ENCODE measurements at places on chromosomes 11 and 22.

- DNase-seq: no peak
Observed at GRCh38 chr11:34223021-34223813, 117.8 kb downstream of the NAT10 start.

- no peak for DNase-seq
Observed at GRCh38 chr11:69138265-69138664, 17.5 kb upstream of the SMIM38 start.

- no peak for DNase-seq
Observed at GRCh38 chr11:22634897-22635629, 9.4 kb upstream of the FANCF start.

DNA sequence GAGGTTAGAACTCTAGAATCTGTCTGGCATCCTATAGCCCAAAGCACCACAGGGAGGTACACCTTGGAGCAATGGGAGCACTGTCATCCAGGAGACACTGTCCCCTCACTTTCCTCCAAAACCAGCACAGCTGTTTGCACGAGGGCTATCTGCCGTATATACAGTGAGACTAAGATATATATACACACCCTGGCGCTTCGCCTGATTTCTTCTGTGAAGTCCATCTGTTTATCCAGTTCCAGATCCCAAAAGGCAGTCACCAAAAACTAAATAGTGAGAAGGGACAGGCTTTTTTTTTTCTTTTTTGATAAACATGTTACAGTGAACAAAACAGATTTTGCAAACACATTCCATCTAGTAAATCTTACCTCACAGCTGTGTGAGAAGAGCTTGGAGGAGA, 68.5 kb downstream of the ARFGAP2 start:
- DNase-seq: no peak

GRCh38 chr11:63961608-63962412, 12.6 kb upstream of the COX8A start:
- DNase-seq: no peak

DNA sequence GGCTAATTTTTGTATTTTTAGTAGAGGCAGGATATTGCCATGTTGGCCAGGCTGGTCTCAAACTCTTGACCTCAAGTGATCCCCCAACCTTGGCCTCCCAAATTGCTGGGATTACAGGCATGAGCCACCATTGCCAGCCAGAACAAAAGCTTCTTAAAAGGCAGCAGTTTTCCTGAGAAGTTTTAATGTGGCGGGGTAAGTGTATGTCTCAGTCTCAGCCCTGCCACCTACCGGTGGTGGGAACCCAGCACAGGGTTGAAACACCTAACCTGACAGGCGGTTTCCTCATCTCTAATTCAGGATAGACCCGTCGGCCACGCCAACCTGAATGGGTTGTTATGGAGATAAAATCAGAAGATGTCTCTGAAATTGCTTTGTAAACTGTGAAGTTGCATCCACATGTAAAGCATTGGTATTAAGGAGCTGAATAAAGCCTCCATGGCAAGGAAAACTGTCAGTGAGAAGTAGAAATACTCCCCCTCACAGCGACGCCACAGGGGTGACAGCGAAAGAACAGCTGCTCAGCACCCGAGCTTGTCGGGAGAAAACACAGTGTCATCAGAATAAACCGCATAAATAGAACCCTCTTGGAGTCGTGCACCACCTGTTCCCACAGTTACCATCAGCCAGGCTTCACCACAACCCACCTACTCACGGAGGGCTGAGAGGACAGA, 165.9 kb upstream of the NCAM1 start:
- DNase-seq: no peak

GRCh38 chr22:24005201-24005600, at the start of gene GSTT4:
Gene GSTT4 (minus strand): TSS chr22:24005453. CDS start chr22:24005356, 97 bp downstream.
- no peak for DNase-seq

GRCh38 chr11:32527261-32528175, 56.1 kb upstream of the EIF3M start:
- no peak for DNase-seq

DNA sequence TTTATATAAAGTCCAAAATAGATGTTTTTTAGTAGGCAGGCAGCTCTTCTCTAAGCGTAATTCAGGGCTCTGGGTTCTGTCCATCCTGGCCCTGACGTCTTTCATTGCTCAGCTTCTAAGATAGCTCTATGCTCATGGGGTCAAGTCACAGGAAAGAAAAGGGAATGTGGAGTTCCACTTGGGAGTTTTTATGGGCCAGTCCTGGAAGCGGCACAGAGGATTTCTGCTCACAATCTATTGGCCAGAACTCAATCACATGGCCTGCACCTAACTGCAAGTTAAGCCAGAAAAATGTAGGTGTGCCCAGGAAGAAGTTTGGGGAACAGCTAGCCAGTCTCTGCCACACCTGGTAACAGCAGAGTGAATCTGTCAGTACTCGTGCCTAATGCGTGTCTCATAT, 7.4 kb upstream of the ZBTB16 start:
- no peak for DNase-seq

GRCh38 chr11:64918017-64918416, 1.0 kb upstream of the ATG2A start:
- no peak for DNase-seq

DNA sequence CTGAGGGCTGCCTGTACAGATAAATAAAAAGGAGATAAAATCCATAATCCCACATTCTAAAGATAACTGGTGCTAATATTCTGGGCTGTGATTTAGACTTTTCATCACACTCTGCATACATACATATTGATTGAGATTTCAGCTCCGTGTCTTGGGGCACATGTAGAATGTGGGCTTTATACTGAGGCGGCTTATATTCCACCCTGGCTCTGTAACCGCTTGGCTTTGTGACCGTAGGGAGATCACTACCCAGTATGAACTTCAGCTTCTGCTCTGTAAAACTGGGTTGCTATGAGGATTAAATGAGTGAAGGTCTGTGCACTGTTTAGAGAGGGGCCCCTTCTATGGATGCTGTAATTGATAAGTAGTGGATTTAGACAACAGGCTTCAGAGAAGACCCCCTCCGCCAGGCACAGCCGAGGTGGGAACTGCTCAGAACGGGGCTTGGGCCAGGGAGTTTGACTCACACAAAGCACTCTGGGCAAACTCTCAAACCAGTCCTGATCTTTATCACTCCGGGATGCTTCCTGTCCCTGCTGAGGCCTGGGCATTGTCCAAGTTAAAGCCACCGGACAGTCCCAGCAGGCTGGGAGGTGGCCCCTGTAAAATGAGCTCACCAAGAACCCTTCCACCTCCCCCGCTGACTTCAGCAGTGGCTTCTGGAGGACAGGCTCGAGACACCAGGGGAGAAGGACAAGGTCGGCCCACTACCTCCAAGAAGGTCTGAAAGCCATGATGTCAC, 17.2 kb downstream of the KIAA1671 start:
- no peak for DNase-seq

GRCh38 chr22:30277547-30278344, 11.1 kb upstream of the OSM start:
- DNase-seq: no peak

GRCh38 chr11:28981381-28981780, 873.2 kb downstream of the METTL15 start:
- no peak for DNase-seq

DNA sequence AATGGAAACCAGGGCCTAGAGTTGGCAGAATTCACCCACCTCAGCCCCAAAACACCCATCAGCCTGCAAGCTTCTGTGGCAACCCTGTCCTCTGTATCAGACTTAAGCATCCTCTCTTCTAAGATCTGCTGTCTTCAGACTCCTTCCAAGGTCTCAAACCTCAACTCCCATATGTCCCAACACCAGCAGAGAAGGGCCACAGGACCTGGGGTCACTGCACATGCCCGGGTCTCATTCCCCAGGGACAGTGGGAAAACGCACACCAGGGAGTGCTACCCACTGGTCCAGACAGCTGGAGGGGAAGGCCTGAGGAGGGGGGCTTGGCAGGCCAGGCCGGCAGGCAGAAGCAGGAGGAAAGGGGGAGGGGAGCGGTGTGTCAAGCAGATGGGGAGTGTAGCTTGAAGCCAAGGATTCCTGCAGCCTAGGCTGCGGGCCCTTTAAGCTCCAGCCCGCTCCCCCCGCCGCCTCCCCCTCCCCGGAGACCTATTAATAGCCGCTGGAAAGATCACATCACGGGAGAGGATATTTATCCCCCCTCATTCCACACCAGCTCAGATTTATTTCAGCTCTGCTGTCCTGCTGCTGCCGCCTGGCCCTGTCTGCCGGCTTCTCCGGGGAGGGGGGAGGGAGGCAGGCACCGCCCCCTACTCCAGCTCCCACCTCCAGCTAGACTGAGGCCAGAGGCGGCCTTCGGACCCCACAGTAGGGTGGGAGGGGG, 16.7 kb downstream of the BCL9L start:
- DNase-seq: no peak

GRCh38 chr11:10456519-10456918, 1.5 kb downstream of the AMPD3 start:
- DNase-seq: no peak

DNA sequence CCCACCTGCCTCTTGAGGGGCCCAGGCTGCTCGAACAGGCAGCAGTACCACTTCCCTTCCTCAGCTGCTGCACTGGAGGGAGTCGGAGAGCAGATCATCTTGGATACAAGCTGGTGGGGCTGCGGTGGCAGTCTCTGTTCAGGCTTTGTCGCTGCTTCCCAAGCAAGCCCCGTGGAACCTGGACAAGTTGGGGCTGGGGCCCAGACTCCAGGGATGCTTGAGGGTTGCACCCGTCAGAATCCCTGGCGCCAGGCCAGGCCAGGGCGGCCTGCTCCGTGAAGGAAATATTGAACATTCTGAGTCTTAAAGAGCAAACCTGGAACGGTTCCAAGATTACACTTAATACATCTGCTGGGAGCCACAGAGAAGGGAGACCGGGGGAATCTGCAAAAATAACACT, 310.1 kb upstream of the SORL1-AS1 start:
- DNase-seq: no peak

GRCh38 chr11:87832211-87832610, 343.0 kb downstream of the RAB38 start:
- no peak for DNase-seq

- DNase-seq: no peak
Observed at GRCh38 chr11:34344768-34345539, 12.9 kb downstream of the ABTB2 start.

- DNase-seq: no peak
Observed at GRCh38 chr11:61172356-61172755, 11.1 kb upstream of the VPS37C start.

- DNase-seq: no peak
Observed at GRCh38 chr22:17949642-17950473, 74.5 kb downstream of the MICAL3 start.

DNA sequence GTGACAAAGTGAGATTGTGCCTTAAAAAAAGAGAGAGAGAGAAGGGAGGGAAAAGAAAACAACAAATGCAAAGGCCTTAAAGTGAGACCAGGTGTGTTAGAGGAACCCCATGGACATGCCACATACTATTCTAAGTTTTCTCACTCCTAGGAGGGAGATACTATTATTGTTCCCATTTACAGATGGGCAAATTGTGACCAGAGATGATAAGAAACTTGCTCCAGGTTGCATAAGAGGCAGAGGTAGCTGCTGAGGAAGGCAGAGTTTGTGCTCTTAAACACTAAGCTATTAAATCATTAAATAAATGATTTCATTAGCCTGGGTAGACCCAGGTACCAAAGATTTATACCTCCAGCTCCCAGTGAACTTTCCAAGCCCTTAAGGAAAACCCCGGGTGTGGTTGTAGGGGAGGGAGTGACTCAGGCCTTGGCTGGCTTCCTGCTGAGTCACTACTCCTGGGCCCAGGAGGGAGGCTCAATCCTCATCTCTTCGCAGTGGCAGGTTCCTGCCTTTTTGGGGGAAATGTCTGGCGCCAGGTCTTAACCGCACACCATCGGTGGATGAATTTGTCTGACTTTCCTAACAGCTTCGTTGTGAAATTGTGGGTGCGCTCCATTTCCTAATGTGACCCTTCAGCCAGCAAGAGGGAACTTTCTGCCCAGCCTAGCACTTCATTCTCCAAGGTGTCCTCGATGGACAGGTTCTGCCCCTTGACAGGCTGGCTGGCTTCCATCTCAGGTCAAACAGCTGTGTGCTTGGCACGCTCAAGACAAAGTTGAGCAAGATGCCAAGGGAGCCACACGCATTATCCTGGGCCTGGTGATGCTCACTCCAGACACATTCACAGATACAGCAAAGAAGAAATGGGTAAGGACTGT, 33.4 kb upstream of the PTPRJ start:
- DNase-seq: no peak

- no peak for DNase-seq
Observed at GRCh38 chr11:28346721-28347120, 238.5 kb downstream of the METTL15 start.

Measured in GM12878 (cell line).